Activated CD8-positive, alpha-beta memory T cell treated with anti-CD3 and anti-CD28 coated beads, Interleukin-2, amount 50 U/mL, for 48 hours (primary cell): ENCODE measurements at places on chromosomes 12 and 14.

DNA sequence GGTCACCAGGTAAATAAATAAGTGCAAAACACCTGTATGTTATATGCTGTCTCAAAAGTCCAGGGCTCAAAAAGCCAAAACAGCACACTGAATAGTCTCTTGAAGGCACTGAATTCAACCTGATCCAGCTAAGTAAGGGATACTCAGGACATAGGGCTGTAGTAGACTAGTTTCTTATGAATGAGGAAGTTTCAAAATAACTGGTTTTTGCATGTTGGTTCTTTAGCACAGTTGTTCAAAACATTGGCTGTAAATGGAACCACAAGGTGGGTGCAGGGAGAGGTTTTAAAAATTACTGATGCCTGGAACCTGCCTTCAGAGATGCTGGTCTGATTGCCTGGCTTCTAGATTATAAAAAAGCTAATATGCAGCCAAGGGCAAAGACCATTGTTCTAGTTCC lies 34.1 kb downstream of the NDUFA12 start:
- DNase-seq: no peak

DNA sequence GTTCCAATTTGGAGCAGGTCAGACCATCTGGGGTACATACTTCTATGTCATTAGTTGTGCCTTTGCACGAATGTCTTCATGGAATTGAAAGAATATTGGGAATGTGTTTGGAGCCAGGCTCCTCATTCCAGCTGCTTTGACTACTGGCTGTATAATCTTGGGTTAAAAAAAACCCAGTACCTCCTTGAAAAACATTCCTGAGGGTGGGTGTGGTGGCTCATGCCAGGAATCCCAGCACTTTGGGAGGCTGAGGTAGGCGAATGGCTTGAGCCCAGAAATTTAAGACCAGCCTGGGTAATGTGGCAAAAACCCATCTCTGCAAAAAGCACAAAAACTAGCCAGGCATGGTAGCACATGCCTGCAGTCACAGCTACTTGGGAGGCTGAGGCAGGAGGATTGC lies 125.6 kb downstream of the TTC8 start:
- no peak for DNase-seq

- DNase-seq: no peak
Measured at GRCh38 chr12:2970744-2971143, 11.5 kb downstream of the TEAD4 start.

GRCh38 chr14:69366069-69366468 lies 32.0 kb downstream of the ERH start:
- peak; percentile 3 for DNase-seq

DNA sequence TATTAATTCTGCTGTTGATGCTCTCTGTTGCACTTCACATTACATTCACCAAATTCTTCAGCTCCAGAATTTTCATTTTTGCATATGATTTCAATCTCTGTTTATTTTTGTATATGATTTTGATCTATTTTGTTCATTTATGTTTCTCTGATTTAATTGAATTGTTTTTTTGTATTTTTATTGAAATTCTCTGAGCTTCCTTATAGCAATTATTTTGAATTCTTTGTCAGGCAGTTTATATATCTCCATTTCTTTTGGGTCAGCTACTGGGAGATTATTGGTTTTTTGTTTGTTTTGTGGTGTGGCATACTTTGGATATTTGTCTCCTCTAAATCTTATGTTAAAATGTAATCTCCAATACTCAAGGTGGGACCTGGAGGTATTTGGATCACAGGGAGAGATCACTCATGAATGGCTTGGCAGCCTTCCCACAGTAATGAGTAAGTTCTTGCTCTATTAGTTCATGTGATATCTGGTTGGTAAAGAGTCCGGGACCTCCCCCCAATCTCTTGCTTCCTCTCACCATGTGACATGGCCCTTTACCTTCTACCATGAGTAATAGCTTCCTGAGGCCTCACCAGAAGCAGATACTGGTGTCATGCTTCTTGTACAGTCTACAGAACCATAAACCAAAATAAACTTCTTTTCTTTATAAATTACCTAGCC lies 8.7 kb upstream of the TCL1A start:
- no peak for DNase-seq

DNA sequence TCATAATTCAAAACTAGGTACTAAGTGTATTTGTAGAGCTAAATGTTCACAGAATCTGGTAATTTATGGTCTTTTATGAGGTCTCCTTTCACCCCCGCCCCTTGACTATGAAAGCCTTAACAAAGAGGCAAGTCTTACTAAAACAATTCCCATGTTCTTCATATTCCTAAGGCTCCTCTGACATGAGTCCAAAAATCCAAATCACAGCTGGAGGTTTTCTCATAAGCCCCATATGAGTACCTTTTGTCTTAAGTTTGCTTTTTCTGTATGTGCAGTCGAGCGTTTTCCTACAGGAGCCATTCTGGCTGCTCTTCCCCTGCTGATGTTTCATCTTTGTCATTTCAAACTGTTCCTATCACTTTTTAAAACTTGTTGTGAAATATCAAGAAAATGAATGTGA lies 55.2 kb downstream of the SIX1 start:
- no peak for DNase-seq

DNA sequence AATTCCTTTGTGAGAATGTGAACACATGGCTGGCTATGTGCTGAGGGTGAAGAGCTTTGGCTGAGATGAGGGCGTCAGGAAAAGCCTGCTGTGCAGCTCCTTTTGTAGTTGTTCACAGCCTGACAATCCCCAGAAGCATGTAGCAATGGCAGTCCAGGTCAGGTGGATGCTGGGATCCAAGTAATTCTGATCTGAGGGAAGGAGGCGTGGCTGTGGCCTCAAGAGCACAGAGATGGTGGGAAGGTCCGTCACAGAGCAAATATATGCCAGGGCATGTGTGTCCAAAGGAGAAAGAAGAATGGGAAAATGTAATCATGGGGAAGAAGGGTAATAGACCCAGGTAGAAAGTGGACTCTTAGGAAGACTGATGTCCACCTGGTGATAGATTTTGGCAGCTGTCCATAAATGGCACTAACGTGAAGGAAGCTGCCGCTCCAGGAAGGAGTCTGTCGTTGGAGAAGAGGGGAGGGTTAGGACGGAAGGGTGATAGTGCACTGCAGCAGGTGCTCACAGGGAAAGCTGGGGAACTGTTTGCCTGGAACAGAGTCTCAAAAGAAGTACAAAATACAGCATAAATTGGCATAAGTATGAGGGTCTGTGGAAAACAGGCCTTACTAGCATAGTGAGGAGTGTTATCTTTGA lies 13.8 kb downstream of the MGST1 start:
- DNase-seq: no peak

DNA sequence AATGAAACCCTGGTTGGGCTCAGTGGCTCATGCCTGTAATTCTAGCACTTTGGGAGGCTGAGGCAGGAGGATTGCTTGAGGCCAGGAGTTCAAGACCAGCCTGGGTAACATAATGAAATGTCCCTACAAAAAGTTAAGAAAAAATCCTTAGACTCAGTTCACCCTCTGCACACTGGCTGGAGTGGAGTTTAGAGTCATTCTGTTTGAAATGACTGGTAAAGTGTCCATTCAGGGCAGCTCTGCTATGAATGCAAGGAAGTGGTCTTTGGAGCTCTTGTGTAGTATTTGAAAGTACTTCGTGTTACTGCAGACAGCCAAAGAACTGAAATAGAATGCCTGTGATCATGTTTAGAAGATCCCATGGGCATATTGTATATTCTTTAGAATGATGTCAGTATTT lies 466.5 kb downstream of the PCNX1 start:
- DNase-seq: no peak

- DNase-seq: no peak
Measured at GRCh38 chr14:73695997-73696396, 18.2 kb downstream of the PNMA1 start.

- DNase-seq: no peak
Measured at GRCh38 chr14:65664436-65664835, 251.9 kb downstream of the FUT8 start.

GRCh38 chr12:108078428-108078827 lies 50.7 kb upstream of the WSCD2 start:
- no peak for DNase-seq
